ENCODE measurements at places on chromosomes 4 and X.

DNA sequence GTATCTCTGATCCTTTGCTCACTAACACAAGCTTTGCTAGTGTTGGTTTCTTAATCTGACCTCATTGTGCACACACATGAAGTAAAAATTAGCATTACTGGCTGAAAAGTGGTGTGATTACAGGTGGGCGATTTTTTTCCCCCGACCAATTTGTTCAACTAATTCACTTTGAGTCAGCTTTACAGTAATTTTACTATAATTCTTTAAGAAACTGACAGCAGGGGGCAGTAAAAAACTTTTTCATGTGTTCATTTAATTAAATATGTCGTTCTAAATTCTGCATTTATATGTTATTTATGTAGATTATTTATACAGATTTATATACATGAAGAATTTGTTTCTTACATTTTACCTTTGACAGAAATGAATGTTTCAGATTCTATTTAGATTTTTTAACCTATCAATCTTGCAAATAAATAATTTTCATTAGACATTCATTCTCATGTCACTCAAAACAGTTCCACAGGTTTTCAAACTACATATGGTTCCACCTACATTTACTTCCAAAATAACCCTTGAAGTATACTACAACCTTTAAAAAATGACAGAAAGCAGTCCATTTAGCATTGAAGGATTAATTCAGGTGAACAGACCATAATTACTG lies 17.5 kb downstream of the PALLD start:
- DNase-seq: no peak

DNA sequence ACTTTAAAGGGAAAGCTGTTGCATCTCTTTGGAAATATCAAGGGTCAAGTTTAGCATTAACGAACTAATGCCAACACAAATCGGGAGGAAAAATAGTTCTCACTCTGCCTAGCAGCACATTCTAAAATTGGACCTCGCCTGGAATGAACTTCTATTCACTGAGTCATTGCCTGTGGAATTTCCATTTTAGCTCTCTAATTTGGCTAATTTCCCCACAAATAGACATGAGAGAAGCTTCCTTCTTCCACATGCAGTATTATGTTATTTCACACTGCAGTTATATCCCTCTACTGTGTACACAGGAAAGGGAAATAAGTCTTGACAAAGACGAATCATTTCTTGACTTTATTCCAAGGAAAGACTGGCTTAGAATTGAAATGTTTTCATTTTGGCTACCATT lies 9.3 kb downstream of the ZXDA start:
- DNase-seq: no peak

DNA sequence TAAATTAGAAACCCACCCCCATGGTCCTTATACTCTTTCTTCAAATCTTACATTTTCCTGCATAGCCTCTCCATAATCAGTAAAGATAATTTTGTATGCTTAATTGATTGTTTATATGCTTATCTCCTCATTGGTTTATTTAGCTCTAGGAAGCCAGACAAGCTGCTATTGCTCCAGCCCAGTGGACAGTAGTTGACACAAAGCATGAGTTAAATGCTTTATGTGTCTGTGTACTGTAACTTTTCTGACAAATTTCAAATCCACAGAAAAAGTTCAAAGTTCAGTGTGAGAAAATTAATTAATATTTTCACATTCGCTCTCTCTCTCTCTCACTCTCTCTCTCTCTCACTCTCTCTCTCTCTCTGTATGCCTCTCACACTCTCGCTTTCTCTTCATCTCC lies 181.7 kb downstream of the GABRB1 start:
- DNase-seq: no peak

DNA sequence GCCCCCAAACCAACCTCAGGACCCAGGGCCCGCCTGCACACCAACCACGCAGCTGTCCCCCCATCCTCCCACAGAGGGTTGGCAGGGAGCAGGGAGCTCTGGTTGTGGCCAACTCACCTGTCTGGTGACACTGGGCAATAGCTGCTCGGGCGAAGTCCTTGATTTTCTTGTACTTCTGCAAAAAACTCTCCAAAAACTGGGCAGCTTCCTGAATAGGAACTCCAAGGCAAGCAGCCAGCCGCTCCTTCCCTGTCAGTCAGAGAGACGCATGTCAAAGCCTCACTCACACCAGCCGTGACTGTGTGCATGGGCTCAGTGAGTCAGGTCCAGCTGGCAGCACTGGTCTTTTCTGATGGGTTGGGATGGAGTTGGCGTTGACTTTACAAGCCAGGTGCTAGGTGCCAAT lies 26.4 kb downstream of the NAT8L start:
- no peak for DNase-seq

DNA sequence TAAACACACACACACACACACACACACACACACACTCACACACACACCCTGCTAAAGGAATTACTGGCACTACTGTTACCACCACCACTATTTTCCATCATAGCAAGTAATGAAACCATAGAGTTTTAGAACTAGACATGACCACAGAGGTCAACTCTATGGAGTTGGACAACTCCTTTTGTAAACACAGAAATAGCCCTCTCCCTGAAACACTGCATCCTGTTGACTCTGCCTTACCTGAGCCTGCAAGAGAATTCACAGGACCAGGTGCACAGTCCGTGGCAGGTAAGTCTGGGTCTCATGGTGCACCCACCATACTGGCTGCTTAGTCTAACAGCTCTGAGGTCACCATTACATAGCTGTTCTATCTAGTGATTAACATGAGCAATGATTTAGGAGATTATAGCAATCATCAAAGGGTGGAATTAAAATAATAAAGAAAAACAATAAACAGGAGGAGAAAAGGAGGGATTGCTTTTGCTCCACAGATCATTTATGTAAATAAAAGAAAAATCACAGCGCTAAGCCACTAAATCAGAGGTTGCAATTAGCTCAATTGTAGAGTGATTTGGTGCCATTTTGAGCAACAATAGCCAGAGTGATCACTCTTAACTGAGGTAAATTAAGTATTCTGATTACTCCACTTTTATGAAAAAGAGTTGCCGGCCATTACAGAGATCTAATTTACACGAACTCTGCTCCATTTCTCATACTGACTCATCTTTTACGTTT lies 340.0 kb upstream of the RASGEF1B start:
- DNase-seq: no peak

DNA sequence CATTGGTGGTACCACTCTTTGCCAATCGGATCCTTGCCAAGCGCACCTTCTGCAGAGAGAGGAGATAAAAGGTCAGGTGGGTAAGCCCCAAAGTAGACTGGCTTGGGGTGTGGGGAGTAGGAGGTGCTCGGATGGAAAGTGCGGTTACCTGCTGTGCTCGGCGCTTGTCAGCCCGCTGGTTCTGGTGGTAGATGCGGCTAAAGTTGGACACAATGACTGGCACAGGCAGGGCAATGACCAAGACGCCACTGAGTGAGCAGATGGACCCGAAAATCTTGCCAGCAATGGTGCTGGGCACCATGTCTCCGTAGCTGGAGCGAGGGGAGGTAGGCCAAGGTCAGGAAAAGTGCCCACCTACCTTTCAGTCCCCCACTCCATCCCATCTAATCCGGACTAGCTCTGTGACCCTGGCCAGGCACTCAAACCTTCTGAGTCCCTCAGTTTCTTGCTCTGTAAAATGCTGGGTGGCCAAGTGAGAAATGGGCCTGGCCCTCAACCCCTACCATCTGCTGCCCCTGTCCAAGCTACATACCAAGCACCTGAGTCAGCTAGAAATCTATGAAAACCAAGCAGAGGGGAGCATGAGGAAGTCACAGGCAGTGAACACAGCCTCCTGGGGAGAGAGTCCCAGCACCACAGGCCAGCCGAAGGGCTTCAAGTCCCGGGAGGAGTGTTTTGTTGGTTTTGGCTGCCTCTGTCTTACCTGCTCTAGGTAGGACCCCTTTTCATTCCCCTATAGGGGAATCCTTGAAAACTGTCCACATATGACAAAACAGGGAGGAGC lies 4.7 kb downstream of the KCND1 start:
- no peak for DNase-seq
